Activated naive CD8-positive, alpha-beta T cell treated with anti-CD3 and anti-CD28 coated beads, Interleukin-2, amount 50 U/mL, for 16 hours (primary cell): ENCODE measurements at places on chromosomes 6 and 20.

- DNase-seq: no peak
These were observed 8.8 kb downstream of the PDRG1 start for GRCh38 chr20:31943052-31943471.

DNA sequence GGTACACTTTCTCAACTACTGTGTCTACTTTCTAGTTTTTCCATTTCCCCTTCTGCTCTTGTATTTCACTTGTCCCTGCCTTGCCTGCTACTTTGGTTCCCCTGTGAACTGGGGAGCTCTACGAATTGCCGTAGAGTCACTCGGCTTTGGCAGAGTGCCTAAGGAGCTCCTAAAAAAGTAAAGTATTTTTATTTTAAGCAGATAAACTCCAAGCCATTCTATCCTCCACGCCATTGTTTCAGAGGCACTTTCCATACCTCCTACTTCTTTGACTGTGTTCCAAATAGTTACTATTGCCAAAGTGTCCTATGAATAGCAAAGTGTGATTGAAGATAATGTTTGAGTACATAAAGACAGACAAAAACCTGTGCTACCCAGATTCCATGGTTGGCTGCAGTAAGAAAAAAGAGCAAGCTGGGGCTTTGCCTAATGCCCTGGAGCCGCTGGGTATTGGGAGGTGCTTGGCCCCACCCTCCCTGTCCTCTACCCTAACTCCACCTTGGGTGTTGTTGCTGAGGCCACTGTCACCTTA lies 5.1 kb upstream of the MBOAT1 start:
- DNase-seq: no peak

GRCh38 chr6:47276377-47276776 lies 33.3 kb downstream of the TNFRSF21 start:
- DNase-seq: no peak

DNA sequence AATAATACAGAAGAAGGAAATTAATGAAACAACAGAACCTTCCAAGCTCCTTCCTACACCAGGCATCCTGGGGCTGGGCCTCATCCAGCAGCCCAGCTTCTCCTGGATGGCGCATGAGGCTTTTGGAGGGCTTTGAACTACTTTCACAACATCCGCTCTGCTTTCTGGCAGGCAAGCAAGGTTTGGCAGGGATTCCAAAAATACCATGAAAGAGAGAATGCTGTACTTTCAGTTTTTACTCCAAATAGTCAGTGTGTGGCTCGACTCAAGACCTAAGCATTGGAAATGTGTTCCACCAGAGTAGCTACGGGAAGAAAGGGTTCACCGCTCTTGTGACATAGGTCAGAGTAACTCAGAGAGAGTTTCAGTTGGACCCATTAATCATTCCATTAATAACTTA lies 125.4 kb downstream of the OPRM1 start:
- no peak for DNase-seq

DNA sequence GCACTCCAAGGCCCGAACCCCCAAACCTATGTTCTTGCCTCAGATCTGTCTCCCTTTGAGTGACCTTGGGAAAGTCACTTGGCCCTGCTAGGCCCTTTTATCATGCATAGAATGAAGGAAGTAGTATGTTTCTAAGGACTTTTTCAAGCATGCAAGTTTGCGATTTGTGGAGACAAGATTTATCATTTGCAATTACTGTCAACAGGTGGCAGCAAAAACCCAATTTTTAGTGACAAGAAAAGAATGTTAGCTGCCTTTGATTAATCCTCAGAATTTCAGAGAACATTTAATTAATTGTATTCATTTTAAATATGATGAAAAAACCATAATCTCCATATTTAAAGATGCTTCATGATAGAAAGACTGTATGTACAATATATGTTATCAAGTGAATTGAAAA lies 28.3 kb upstream of the PREP start:
- DNase-seq: no peak

DNA sequence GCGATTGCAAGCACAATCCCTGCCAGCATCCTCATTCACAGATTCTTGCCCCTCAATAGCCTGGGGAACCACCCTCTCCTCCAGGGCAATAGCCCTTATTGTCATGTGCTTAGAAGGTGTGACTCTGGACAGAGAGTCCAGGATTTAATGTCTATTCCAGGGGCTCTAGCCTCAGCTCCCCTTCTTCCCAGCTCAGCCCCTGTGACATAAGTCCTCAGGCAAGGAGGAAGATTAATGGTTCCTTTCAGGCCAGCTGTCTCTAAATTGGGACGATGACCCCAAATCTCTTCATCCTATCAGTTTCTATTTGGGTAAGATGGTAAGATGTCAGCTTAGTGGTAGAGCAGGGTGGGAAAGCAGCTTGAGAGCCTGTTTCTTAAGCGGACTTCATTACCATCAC lies 8.1 kb downstream of the LRFN2 start:
- DNase-seq: no peak

- DNase-seq: no peak
These were observed 27.6 kb upstream of the MRPS18A start for GRCh38 chr6:43715056-43715788.

DNA sequence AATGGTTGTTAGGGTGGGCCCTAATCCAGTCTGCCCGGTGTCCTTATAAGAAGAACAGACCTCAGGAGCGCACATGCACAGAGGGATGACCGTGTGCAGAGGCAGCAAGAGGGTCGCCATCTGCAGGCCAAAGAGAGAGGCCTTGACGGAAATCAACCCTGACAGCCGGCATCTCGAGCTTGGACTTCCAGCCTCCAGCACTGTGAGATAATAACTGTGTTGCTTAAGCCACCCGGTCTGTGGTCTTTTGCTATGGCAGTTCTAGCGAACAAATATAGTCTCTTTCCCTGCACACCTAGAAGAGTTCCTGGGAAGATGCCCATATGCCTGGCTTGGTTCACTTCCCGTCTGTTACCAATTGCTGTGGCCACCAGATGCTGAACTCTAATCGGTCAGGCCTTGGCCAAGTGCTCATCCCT lies 35.3 kb upstream of the PTGIS start:
- DNase-seq: no peak

DNA sequence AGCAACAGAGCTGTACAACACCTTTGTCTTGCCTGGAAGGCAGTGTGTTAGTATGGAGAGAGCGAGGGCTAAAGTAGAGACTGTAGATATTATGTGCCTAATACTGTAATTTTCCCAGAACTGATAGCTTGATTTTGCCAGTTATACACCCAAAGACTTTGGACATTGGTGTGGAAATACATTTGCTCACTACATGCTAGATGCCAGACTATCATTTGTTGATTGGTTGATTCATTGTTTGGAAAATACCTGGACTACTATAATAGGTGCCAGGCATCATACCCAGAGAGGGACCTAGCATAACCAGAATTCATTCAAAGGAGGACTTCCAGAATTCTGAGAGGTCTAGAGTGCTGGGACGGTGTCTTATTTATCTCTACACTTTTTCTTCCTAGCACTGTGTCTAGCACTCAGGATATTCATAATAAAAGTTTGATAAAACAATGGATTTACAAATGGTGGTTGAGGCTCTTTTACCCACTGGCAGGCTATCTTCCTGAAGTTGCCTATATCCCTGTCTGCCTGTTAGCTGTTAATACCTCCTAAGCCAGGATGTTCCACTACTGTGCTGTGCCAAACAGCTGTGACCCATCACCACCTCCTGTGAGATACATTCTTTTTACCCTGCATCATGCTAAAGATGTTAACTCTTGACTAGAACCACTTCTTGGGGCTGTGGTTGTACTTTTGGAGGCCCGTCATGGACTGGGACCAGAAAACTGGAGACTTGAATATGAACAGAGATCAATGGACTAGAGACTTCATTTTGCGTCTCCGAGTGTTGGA lies 72.2 kb upstream of the FUCA2 start:
- no peak for DNase-seq

GRCh38 chr6:7562769-7563168 lies 21.3 kb downstream of the DSP start:
- no peak for DNase-seq
